ENCODE measurements at places on chromosomes 12 and 14. TPM values are rescaled to one million over a fixed set of nuclear protein-coding genes. Genes with fewer than 3 reads are reported as not detected.

DNA sequence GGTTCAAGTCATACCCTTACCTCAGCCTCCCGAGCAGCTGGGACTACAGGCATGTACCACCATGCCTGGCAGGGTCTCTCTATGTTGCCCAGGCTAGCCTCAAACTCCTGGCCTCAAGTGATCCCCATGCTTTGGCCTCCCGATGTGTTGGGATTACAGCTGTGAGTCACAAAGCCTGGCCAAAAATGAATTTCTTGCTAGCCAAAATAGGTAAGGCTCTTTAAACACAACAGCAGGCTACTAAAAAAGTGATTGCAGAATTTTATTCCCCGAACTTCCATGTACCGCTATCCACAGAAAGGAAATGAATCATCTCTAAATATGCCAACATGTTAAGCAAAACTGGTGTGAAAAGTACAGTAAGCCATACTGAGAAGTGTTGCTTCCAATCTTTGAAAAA, 50.6 kb downstream of the WDHD1 start:
- DNase-seq: no peak

GRCh38 chr14:74698465-74698864, 14.4 kb downstream of the AREL1 start:
- DNase-seq: no peak

DNA sequence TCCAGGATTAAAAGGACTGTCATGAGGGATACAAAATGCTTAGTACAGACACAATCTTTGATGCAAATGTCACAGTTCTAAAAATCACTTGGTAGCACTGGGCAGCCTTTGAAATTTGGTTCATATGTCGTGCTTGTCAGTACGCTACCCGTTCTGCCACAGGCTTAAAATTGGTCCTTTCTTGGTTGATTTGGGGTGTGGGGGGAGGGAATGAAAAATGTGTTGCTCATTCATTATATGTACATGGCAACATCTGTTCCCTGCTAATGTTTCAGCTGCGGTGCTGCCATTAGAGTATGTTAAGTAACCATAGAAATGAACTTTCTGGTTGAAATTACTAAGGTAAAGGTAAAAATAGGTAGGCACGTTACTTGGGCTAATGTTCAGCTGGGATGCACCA, 155.4 kb upstream of the ARHGAP5 start:
- no peak for DNase-seq

GRCh38 chr14:103762036-103762435, 46.4 kb downstream of the ZFYVE21 start:
- no peak for DNase-seq

GRCh38 chr14:100871234-100872186, 32.0 kb downstream of the RTL1 start:
- DNase-seq: no peak

DNA sequence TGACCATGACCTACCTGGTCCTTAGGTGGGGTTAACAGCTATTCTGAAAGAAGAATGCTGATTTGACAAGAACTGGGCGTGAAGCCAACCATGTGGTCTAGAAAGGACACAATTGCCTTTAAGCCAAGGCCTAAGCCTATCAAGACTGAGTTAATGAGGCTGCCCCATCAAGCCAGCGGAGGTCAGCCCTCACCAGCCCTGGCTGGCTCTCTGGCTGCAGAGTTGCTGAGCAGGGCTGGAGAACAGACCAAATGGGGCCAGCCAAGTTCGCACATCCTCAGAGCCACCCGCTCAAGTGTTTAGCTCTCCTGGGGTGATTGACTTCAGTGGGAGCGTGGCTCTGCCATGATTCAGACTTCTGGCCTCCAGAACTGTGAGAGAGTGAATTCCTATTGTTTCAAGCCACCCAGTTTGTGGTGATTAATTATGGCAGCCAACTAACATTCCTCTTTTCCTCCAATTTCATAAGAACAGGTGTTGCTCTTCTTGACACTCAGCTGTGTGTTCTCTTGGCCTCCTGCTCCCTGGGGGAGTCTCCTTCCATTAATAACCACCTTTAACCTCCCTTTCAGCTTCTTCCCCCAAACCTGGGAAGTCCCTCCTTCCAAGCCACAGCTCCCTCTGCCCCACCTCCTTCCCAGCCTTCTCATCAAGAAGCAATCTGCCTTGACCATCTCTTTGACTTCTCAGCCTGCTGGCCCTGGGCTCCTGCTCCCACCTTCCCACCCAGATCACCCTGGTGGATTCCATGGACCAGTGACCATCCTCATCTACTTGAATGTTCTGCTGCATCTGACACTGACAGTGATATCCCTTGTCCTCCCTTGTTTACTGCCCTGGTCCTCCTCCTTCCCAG, 5.3 kb upstream of the SERPINA5 start:
- DNase-seq: no peak

DNA sequence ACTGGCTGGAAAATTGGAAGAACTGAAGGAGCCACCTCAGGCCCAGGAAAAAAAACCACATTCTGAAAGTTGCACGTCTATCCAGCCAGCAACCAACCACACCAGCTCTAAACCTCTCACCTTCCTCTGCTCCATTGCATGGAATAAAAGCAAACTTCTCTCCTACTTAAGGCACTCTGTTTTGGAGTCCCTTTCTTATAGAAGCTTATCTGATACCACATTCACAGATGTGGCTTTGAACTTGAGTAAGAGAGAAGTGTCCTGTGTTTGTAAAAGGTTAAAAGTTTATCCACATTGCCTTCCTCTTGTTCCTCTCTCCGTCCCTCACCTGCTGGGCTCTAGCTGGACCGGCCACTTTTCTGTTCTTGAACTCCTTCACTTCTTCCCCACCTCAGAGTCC, 99.6 kb upstream of the PLXNC1 start:
- DNase-seq: no peak

DNA sequence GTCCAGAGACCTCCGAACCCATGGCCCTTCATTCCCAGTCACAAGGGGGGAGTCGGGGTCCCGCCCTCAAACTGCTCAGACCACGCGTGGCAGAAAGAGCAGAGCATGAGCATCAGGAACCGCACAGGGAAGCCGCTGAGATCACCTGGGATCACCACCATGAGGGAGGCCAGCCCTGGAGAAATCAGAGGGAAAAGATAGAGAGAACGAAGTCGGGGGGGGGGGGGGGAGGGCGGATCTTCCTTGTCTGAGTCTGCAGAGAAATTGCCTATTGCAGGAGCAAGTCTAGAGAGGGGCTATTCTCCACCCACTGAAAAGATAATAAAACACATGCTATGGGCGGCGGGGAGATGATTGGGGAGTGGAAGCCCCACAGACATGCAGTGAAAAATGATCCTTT, 884 bp upstream of the TMEM132C start:
- DNase-seq: no peak

DNA sequence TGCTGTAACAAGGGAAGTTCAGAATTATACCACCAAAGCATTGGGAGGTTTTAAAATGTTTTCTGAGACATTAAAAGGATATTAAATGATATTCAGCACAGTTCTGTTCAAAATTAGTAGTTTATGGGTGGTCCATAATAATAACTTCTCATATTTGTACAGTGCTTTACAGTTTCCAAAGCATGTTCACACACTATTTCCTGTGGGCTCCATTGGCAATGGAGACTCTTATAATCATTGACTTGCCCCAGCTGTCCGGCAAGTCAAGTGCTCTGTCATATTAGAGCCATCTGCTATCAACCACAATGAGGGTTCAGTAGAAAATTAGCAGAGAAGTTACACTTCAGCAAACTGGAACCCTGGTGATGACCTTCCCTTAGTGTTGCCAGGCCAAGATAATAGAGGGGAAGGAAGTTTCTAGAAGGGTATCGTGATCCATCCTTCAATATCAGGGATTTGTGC, 526.6 kb upstream of the CCDC196 start:
- DNase-seq: no peak

- no peak for DNase-seq
These were observed 8.6 kb downstream of the TC2N start for GRCh38 chr14:91858536-91859275.

DNA sequence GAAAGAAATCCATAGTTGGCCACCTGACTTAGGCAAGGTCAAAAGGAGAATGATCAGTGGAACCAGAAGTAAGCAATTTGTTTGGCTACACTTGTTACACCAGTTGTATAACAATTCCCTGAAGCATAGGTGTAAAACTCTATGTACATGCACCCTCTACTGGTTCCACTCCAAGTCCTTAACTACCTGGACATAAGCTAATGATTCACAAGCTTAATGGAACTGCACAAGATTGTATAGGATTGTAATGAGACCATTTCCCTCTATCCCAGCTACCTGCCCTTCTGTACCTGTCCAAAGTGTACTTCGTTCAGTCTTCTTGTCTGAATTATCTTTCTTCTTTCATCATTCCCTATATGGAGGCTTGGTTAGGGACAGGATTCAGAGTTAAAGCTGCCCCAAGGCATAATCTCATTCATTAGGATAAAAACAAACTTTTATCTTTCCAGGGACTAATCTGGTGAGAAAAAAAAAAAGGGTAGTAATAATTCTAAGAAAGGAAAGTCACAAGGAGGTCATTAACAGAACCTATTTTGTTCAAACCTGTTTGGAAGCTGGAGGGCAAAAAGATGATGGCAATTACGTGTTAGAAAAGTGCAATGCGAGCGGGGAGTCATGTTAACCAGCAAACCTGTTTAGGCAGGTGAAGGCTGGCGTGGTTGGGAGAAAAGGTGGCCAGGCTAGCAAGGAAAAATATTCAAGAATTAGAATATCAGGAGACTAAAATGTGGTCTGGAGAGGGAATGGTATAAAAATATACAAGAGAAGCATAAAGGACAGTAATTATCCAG, 2.8 kb upstream of the TMEM52B start:
- DNase-seq: no peak

DNA sequence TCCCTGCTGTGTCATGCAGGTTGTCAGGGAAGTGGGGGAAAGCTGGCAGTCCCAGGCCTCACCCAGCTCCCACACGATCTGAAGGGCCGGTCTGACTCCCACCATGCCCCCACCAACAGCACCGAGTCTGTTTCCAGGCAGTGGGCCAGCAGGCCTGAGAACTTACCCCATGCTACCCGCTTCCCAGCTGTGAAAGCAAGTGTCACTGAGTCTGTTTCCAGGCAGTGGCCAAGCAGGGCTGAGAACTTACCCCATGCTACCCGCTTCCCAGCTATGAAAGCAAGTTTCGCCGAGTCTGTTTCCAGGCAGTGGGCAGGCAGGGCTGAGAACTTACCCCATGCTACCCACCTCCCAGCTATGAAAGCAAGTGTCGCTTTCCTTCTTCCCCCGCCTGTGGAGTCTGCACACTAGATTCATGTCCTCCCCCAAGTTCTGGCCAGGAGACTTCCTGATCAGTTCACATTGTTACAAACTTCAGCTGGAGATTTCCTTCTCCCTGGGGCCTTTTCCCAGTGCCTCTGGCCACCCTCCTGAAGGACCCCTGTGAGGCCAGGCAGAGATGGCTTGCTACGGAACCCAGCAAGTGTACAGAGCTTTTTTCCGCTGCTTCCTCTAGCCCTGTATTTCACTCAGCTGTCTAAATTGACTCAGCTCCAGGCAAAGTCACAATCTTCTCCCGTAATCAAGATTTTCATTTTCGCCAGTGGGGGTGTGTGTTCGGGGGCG, 435.4 kb downstream of the TMTC2 start:
- no peak for DNase-seq

DNA sequence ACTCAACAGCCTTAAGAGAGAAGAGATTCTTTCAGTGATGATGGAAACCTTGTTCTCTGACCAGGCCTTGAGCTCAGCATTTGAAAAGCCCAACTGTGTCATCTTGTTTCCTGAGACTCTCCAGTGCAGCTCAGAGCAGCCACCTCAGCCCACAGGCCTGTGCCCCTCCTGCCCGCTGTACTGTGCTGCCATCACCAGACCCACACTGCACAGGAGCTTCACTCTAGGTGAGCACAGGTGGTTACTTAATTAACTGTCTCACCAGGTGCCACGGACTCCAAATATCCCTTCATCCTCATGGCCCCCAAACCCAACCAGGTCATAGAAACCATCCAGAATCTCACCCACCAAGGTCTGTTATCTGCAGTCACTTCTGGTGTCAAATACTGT, 51.3 kb downstream of the JAG2 start:
- DNase-seq: no peak

DNA sequence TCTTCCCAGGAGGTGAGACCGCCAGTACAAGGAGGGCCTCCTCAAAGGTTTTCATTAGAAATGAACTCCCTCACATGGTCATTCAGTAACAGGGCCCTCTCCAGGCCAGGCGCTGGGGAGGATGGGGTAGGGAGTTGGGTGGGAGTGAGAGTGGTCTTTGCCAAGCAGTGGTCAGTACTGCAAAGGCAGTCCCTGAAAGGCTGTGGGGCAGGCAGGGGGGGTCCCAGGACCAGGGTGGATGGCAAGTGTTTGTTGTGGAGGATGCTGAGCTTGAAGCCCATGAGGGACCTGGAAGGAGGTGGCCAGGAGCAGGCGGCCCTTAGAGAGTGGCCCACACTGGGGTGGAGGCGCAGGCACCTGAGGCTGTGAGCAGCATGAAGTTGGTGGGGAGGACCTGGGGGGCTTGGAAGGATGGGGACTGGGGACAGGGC, 26.1 kb downstream of the CEP170B start:
- no peak for DNase-seq

- DNase-seq: no peak
These were observed 9.1 kb upstream of the RNF34 start for GRCh38 chr12:121390856-121391255.

- DNase-seq: no peak
These were observed 61.7 kb downstream of the DIO3 start for GRCh38 chr14:101623077-101623372.

GRCh38 chr12:27651201-27651600, 45.0 kb upstream of the REP15 start:
- DNase-seq: no peak

DNA sequence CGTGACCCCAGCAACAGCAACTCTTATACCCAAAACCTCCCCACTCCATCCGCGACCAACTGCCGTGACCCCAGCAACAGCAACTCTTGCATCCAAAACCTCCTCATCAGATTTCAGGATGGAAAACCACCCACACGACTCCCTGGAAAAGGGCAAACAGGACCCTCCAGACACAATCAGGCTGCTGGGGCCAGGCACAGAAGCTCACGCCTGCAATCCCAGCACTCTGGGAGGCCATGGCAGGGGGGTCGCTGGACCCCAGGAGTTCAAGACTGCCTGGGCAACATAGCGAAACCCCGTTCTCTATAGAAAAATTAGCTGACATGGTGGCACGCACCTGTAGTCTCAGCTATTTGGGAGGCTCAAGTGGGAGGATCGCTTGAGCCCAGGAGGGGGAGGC, 19.7 kb downstream of the PGAM5 start:
- DNase-seq: no peak

- DNase-seq: no peak
These were observed 46.5 kb upstream of the PRIMA1 start for GRCh38 chr14:93834699-93835371.

- no peak for DNase-seq
These were observed 48.2 kb downstream of the FOXA1 start for GRCh38 chr14:37546621-37547447.

The ARMH4 gene
- 1.8 TPM for total RNA-seq

The DAO gene
- not detected for total RNA-seq

The METTL25 gene
- total RNA-seq: 3.5 TPM

The LALBA gene
- not detected for total RNA-seq

The LIN52 gene
- 6.7 TPM for total RNA-seq

The ZNF84 gene
- total RNA-seq: 36.8 TPM

The COCH gene
- 1.3 TPM for total RNA-seq

The OR4L1 gene
- total RNA-seq: not detected

The LTB4R2 gene
- 6.9 TPM for total RNA-seq

The RBP5 gene
- total RNA-seq: not detected

The KRT7 gene
- total RNA-seq: 16.8 TPM

All from Panc1 (cell line).